Stimulated activated CD4-positive, alpha-beta T cell treated with anti-CD3 and anti-CD28 coated beads, Interleukin-12 subunit alpha, Interleukin-12 subunit beta, amount 100 ng/mL, for 24 hours (primary cell): ENCODE measurements at places on chromosomes 3 and 15.

GRCh38 chr3:149003653-149004305 lies 12.4 kb downstream of the GYG1 start:
- DNase-seq = no peak

- DNase-seq = no peak
Measured at GRCh38 chr3:50606596-50606995, 5.0 kb downstream of the CISH start.

- no peak for DNase-seq
Measured at GRCh38 chr15:56281145-56281544, 37.5 kb upstream of the RFX7 start.

GRCh38 chr3:150385296-150386242 lies 22.5 kb upstream of the TSC22D2 start:
- no peak for DNase-seq

GRCh38 chr3:132033471-132033870 lies 1.3 kb downstream of the CPNE4 start:
- no peak for DNase-seq

GRCh38 chr15:94395640-94396039 lies 164.3 kb downstream of the MCTP2 start:
- no peak for DNase-seq

DNA sequence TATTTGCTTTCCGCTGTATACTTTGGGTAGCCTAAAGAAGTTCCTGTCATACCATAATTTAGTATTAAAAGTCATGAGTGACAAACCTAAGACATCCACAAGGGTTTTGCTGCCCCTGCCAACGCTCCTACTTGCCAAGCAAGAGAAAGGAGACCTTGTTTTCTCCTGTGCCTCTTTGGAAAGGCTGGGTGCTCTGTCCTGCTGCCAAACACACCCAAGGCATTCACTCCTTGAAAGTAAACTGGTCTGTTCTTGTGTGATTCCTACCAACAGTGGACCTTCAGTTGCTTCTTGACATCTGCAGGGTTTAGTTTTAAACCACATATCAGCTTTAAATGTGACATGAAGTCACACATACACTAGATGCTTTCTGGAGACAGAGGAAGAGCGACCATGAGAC lies 295.4 kb downstream of the SLC9A9 start:
- DNase-seq = no peak
